Left cardiac atrium (tissue), 4 donors: ENCODE measurements at places on chromosomes 13 and 19.
A peak's percentile ranks its signal among the peaks of the same experiment; 100 is the strongest.

DNA sequence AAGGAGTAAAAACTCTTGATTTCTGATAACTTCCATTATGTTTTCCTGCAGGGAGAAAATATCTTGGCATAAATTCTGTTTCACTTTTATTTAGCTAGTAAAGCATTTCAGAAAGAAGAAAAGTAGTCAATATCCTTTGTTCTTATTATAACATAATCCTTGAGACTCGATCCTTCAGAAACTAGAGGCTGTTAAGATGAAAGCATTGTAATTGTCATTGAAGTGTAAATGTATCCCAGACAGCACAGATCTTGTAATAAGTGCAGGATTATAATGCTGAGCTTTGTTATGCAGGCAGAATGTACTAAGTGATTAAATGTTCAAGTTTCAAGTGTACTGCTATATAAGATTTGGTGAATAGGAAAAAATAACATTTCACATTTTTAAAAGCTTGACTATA, 225.2 kb upstream of the ATXN8OS start:
- no peak for DNase-seq

DNA sequence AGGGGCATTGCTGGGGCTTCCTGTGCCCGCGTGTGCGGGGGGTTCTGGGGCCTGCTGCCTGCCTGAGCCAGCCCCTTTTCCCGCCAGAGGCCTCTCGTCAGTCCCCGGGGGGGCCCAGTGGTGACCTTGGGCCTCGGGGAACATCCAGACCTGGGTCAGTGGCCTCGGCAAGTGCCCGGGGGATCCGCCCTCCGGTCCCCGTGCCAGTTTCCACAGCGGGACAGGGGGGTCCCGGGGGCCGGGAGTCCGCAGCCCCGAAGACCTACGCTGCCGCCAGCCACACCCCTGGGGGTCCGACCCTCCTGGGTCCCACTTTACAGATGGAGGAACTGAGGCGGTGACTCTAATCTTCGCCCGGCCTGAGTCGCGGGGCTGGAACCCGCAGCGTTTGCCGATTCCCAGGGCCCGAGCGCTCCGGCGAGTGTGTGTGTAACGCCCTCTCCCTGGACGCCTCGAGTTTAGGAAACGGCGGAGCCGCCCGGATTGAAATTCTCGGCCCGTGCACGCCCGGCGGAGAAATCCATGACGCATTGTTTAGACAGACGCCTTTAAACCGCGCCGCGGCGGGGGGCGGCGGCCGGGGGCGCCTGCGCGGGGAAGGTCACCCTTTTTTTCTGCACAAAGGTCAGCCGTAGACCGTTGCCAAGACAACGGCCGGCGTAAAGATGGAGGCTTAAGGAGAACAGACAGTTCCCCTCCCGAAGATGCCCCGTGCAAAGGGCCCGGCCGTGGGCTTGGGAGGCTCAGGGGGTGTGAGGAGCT, 39.3 kb downstream of the EFNA2 start:
- peak; percentile 80 for DNase-seq

GRCh38 chr13:23432626-23433025, 876 bp downstream of the SACS start:
- no peak for DNase-seq

GRCh38 chr13:77781808-77782207, 84.3 kb downstream of the SLAIN1 start:
- DNase-seq = peak; percentile 42

GRCh38 chr13:105037110-105037509, 1498.4 kb downstream of the EFNB2 start:
- DNase-seq = no peak

GRCh38 chr13:100533588-100534041, 55.0 kb downstream of the GGACT start:
- DNase-seq = no peak

GRCh38 chr19:39676004-39676403, 20.3 kb downstream of the LGALS16 start:
- no peak for DNase-seq

DNA sequence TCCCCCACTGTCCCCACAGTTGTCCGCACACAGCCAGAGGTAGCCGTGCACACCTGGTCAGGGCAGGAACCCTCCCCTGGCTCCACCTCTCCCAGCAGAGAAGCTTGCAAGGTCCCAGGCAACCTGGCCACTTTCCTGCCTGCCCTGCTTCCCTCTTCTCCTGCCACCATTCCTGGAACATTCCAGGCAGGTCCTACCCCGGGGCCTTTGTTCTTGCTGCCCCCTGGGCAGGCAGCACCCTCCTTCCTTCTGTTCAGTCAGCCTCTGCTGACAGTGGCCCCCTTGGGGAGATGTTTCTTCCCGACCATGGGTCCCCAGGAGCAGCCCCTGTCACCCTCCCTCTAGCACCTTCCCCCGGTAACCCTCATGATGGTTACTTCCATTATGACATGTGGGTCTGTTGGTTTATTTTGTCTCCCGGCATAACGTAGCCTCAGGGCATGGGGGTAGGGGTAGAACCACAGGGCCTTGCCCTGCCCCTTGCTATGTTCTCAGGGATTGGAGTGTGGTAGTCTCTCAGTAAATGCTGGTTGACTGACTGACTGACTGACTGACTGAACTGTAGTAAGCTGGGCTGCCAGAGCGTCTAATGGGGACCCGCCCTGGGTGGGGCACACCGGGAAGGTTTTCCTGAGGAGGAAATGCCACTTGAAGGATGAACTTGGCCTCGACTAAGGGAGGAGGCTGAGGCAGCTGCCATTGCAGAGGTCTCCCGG, 10.8 kb downstream of the PAK4 start:
- DNase-seq = peak; percentile 60

- DNase-seq = no peak
These were observed 9.0 kb downstream of the TSPAN16 start for GRCh38 chr19:11304936-11305335.

DNA sequence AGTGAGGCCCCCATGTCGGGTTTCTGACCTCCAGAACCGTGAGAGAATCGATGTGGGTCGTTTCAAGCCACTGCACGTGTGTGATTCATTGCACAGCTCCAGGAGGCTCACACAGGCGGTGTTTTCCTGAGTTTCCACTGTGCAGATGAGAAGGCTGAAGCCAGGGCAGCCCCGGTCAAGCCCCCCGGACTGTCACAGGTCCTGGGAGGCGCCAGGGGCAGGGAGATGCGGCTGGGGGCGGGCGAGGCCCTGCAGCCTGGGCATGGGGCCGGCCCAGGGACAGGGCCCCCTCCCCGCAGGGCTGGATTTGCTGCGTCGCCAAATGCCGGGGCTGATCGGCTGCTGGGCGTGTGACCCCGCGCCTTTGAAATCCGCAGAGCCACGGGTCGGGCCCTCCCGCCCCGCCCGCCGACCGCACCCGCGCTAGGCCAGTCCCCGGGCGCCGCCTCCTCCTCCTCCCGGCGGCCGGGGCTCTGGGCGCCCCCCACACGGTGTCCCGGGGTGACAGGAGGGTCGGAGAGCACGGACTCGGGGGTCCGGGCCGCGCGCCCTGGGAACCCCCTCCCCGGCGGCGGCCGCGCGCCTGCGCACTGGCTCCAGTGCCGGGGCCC, 9.9 kb upstream of the MKNK2 start:
- peak; percentile 81 for DNase-seq

DNA sequence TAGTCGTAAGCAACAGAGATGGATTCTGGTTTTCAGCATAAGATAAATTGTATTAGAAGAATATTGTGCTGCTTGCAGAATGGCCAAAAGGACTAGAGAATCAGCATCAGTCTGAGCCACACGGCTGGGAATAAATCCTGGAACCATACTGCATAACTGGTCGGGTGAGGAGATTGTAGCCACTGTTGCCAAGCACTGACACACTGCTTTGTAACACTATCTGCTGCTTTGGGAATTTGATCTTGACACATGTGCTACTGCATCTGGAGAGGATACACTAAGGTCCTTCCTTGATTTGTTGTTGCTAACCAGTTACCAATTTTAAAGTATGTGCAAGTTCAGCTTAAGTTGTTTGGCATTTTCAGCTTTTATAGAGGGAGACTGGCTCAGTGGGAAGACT, 1.9 kb downstream of the HNRNPA1L2 start:
- no peak for DNase-seq

GRCh38 chr13:24649688-24650043, 30.5 kb upstream of the ATP12A start:
- DNase-seq = no peak
